ENCODE measurements at places on chromosomes 4 and X. TPM values are rescaled to one million over a fixed set of nuclear protein-coding genes. Genes with fewer than 3 reads are reported as not detected.

KLB gene
- not detected for polyA plus RNA-seq

SPACA5 gene
- polyA plus RNA-seq: not detected

HDAC8 gene
- 16.1 TPM for polyA plus RNA-seq

STBD1 gene
- polyA plus RNA-seq: 1.7 TPM

GPM6B gene
- 3.4 TPM for polyA plus RNA-seq

DNA sequence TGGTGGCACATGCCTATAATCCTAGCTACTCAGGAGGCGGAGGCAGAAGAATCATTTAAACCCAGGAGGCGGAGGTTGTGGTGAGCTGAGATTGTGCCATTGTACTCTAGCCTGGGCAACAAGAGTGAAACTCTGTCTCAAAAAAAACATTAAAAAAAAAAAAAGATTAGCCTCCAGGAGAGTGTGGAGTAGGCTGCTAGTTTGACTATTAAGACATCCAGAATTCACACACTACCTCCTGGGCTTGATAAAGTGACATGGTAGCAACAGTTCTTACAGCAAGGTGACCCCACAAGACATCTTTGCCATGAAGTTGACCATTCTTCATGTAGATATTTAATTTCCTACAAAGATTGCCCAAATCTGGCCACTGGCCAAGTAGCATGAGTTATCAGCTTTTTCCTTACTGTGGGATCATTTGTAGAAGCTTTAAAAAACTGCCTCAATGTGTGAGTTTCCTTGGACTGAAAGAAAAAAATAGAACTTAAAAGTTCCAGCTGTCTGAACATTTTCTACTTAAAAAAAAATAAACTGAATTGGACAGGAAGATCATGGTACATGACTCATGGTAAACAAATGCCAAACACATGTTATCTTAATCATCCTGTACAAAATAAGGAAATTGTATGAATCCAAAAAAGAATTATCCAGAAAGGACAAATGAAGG is 35.3 kb upstream of the SPRY1 start:
- peak; percentile 94 for DNase-seq

- no peak for DNase-seq
Observed at GRCh38 chr4:125420526-125420925, 105.8 kb downstream of the FAT4 start.

- DNase-seq: no peak
Observed at GRCh38 chrX:136687457-136687856, 39.5 kb downstream of the CD40LG start.

DNA sequence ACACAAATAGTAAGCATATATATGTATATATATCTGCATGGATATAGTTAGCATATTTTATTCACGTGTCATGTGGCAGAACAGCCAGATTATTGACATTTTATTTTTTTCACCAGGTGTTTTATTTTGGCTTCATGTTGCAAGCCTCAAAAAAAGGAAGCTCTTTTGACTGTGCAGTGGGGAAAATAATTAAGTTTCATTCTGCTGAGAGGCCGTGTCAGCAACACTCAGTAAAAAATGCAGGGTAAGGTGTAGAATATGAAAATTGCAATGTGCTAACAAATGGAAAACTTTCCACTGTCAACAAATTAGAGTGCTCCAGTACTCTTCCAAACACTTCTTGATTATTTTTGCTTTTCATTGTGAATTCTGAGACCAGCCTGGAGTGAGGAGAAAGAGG is 511.5 kb downstream of the GLUD2 start:
- DNase-seq: no peak

DNA sequence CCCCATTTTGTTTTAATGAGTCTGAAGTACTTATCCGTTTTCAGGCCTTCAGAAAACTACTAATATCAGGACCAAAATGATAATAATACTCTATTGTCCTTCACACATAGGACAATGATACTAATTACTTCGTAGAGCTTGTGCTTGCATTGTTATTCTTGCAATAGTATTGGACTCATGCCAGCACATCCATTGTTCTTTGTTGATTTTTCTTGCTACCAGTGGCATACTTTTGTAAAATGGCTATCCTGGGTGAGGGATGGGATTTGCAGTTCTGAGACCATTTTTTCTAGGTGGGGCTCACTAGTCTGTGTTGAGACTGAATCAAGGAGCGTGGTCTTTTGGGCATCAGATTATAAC is 195.3 kb downstream of the MAML3 start:
- no peak for DNase-seq

Measured in IMR-90 (cell line).